ENCODE measurements at places on chromosomes 6 and 20.

- DNase-seq: no peak
Measured at GRCh38 chr6:80433010-80433672, 326.7 kb downstream of the BCKDHB start.

DNA sequence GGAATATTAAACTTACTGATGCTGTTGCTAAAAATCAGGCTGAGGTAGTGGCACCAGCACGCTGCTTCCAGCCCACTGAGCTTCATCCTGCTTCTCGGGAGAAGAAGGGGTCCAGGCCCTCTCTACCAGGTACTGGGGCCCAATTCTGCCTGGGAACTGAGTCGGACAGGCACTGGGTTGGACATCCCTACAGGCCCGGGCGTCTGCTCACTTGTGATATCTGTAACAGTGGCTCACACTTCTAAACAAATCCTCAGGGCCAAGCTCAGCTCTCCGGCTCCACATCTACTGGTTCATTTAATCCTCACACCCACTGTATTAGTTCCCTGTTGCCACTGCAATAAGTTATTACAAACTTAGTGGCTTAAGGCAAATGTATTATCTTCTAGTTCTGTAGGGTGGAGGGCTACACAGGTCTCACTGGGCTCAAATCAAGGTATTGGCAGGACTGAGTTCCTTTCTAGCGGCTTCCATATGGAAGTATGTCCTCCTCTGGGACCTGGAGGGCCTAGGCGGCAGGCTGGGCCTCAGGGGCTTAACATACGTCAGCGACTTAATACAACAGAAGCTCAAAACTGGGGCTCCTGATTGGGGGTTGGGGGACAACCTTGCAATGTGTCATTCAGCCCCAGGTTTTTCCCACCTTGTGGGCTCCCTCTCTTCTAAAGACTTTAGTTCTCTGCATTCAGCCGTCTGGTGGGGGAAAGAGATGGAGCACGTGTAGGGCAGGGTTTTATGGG lies 1.6 kb upstream of the KCNK15 start:
- no peak for DNase-seq

DNA sequence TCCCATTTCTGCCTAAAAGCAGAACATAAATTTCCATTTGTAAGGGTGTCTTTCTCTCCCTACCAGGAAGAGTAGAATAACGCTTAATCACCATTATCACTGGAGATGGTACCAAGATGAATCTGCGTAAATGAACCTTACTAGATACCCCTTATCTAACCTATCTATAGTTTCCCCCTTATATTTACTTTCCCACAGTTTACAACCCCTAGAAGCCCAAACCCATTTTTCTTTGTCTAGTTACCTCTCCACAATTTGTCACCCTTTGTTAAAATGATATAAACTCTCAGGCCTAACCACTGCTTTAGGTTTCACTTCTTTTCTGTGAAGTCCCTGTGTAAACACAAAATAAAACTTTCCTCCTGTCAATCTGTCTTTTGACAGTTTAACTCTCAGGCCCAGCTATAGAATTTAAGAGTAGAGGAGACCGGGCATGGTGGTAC lies 45.5 kb downstream of the PCNA start:
- DNase-seq: no peak

DNA sequence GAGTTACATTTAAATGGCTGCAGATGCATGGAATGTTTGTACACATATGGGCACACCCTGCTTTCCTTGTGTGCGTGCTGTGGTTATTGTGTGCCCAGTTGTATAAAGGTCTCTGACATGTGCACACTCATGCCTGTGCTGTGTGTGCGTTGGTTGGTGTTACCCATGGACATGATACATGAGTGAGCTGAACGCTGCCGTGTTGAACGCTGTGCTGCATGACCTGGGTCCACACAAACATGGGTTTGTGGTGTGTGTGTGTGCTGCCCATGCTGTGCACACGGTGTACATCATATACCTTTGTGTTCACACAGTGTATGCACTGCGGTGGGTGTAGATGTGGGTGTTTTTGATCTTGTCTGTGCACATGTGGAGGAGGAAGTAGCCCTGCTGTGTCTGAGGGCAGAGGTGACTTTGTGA lies 54.4 kb downstream of the TOX2 start:
- no peak for DNase-seq

- DNase-seq: no peak
Measured at GRCh38 chr6:141594874-141595273, 537.9 kb upstream of the GJE1 start.

DNA sequence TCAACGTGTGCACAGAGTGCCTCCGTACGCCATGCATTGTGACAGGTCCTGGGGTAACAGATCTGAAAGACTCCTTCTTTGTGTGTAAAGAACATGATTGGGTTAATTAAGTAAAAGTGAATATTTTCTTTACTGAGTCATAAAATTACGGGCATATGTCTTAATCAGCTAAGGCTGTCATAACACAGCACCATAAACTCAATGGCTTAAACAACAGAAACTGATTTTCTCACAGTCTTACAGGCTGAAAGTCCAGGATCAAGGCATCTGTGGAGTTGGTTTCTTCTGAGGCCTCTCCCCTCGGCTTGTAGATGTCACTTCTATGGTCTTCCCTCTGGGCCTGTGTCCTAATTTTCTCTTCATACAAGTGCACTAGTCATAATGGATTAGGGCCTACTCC lies 176.9 kb downstream of the MTFR2 start:
- no peak for DNase-seq

DNA sequence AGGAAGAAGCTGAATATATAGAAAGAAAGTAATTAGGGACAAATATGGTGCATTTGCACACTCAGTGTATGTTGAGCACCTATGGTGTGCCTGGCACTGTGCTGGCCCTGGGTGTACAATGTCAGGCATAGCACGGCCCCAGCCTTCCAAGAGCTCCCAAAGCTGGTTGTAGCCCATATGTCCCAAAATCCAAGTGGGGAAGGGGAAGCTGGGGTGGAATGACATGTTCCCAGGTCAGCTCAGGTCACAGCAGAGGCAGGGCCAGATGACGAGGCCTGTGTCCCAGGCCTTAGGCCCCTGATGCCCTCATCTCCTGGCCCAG lies 170.0 kb downstream of the VEGFA start:
- no peak for DNase-seq
